ENCODE measurements at places on chromosomes 16 and 17. TPM values are rescaled to one million over a fixed set of nuclear protein-coding genes. Genes with fewer than 3 reads are reported as not detected.

Gene DNAAF8
- total RNA-seq = 0.77 TPM

Gene CES1
- total RNA-seq = not detected

Gene OR1A1
- not detected for total RNA-seq

Gene ACSM5
- 0.25 TPM for total RNA-seq

Gene CIBAR2
- total RNA-seq = not detected

Gene IRX5
- 93.0 TPM for total RNA-seq

GRCh38 chr16:10009684-10010083 lies 172.5 kb downstream of the GRIN2A start:
- DNase-seq = no peak

- peak; percentile 26 for DNase-seq
Measured at GRCh38 chr16:50731130-50731988, 10.5 kb upstream of the CYLD start.

DNA sequence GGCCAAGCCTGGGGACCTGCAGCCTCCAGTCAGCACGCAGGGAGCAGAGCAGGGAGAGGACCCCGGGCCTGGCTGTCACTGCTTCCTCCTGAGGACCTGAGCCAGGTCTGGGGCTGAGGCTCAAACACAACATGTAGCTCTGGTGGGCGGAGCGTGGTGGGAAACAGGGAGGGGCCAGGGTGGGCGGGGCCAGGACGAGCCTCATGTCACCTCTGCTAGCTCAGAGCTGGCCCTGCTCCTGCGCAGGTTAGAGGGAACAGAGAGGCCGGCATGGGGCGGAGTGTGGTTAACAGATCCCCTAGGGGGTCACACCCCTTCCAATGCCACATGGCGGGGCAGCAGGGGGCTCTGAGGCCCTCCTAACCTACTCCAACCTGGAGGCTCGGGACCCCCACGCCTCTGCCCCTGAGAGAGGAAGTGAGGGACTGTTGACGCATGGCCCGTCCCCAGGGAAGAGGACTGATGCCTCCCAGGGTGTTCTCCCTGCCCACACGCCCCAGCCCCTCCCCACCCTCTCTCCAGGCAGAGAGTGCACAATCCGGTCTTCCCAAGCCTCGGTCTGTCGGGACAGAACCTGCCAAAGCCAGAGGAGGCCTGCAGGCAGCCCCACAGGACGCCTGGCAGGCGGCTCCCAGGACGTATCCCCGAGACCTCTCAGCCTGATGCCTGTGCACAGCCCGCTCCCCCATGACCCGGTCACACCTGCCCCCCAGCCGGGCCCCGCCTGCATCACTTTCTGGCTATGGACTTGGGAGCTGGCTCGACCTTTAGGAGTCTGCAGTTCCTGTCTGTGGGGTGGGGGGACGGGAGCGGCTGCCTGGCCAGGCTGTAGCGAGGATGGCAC lies 15.2 kb downstream of the PIEZO1 start:
- peak; percentile 84 for DNase-seq

DNA sequence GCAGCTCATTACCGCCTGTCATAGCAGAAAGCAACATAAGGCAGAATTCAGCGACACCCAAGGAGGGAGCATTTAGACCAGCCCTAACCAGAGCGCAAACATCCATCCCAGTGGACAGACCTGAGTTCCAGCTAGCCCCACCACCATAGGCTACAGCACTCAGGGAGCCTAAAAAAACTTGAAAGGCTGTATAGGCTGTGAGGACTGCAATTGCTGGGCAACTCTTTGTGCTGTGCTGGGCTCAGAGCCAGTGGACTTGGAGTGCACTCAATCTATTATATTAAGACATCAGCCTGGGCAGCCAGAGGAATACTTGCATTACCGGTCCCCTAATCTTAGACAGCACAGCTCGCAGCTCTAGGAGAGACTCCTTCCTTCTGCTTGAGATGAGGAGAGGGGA lies 207.3 kb downstream of the KIF2B start:
- DNase-seq = no peak

DNA sequence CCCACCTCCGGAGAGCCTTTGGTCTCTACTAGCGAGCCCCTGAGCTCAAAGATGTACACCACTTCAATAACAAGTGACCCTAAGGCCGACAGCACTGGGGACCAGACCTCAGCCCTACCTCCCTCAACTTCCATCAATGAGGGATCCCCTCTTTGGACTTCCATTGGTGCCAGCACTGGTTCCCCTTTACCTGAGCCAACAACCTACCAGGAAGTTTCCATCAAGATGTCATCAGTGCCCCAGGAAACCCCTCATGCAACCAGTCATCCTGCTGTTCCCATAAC lies 702 bp downstream of the SPN start:
- no peak for DNase-seq

DNA sequence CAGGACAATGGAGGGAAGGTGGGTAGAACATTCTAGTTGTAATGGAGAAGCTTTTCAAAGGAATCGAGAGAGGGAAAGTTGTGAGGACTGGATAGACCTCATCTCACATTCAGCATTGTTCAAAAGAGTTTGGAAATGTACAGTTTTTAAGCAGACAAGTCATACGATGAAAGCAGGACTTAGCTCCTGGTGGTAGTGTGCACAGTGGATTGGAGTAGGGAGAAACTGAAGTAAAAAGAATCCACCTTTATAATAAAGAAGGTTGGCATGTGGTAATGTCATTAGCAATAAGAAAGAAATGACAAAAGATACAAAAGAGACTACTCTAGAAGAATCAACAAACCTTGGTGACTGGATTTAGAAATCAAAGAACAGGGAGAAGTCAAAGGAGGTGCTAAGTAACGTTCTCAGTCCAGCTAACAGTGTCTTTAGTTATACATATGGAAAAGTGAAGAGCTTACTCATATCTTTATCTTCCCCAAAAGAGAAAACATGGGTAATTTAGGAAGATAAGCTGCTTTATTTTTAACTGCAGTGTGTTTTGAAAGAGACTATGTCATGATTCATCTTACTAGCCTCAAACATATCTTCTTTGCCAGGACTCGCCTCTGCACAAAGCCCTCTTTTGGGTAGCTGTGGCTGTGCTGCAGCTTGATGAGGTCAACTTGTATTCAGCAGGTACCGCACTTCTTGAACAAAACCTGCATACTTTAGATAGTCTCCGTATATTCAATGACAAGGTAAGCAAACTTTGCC lies 18.7 kb upstream of the EVI2A start:
- DNase-seq = no peak

- DNase-seq = no peak
Measured at GRCh38 chr17:73498886-73499554, 145.2 kb downstream of the SDK2 start.

GRCh38 chr16:11587643-11588247 lies 1.0 kb upstream of the LITAF start:
- DNase-seq = no peak

- DNase-seq = no peak
Measured at GRCh38 chr17:21243516-21244303, 9.5 kb downstream of the NATD1 start.

- DNase-seq = no peak
Measured at GRCh38 chr16:53457670-53458069, 23.4 kb downstream of the RBL2 start.

DNA sequence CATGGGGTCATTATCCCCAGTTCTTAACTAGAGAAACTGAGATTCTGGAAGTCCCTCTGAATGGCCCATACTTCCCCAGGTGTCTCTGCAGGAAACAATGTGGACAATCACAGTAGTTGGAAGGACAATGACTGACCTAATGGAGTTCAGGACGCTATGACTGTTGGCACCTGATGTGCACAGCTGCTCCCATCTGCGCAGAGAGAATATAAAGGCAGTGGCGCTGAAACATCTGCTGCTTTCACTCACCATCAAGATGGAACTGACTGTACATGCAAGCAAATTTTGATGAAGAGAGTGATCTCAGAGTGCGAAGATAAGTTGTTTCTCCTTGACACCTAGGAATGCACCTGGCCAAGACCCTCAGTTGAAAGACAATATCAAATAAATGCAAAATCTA lies 395.7 kb upstream of the ASIC2 start:
- no peak for DNase-seq

GRCh38 chr16:77898671-77899211 lies 110.4 kb downstream of the VAT1L start:
- DNase-seq = no peak

DNA sequence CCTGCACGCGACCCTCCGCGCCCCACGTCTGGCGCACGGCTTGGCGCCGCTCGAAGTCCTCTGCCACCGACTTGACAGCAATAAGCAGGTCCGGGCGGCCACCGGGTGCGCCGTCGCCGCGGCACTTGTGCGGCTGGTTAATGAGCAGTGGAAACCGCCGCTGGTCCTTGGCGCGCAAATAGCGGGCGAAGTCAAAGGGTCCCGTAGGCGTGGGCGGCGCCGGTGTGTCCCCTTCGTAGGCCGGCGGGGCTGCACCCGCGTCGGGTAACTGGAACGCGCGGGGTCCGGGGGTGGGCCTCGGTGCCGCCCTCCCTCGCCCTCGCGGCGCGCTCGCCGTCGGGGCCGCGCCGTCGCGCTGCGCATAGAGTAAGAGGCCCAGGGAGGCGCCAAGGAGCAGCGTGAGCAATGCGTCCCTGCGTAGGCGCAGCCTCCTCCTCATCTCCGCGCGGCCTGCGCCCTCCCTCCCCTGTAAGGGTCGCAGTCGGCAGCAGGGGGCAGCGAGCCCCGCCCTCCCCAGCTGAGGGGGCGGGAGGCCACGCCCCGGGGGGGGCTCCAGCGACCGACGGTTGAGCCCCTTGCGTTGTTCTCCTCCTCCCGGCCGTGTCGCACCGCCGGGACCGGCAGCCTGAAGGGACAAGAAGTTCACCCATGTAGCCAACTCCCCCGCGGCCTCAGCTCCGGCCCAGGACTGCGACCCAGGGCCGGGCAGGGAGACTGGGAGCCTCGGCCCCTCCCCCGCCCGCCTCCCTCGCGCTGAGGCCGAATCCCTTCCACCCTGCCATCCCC lies 558 bp downstream of the B3GNT9 start:
- peak; percentile 66 for DNase-seq

GRCh38 chr17:58387834-58388233 lies 29.5 kb downstream of the RNF43 start:
- DNase-seq = no peak

DNA sequence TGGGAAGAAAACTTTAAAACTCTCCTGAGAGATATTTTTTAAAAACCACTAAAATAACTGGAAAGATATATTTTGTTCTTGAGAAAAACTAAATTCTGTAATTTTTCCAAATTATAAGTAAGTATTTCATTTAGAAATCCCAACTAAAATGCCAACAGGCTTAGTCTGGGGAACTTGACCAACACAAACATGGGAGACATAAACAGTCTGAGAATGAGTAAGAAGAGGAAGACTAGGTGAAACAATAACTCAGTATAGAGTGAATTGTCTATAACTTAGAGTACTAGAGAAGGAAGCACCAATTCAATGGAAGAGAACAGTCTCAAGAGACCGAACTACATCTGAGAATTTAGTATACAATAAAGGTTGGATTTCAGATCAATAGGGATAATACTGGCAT lies 2.9 kb downstream of the CMTM1 start:
- DNase-seq = no peak

GRCh38 chr17:35081638-35082037 lies 18.1 kb upstream of the RFFL start:
- DNase-seq = no peak

DNA sequence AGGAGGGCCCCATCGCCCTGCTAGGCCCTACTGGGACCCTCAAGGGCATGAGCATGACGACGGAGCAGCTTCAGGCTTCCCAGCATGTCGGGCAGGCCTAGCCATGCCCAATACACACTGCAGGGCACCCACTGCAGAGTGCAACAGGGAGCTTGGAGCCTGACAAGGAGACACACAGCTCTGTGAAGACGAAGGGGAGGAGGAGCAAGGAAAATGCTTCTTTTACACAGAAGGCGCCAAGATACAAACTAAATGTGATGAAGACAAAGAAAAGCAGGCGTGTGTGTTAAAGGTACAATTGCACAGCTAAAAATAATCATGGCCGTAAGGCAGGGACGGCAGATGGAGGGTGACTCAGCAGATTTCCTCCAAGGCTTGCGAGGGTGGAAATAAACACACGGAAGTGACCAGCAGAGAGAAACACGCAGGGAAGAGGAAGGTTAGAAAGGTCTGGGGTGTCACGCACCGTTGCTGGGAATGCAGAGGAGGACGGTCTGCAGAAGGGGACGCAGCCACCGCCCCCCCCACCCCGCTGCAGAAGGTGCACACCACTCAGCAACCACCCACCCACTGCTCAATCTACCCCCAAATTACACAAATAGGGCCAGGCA lies 108.5 kb downstream of the ZNF778 start:
- DNase-seq = peak; percentile 83

DNA sequence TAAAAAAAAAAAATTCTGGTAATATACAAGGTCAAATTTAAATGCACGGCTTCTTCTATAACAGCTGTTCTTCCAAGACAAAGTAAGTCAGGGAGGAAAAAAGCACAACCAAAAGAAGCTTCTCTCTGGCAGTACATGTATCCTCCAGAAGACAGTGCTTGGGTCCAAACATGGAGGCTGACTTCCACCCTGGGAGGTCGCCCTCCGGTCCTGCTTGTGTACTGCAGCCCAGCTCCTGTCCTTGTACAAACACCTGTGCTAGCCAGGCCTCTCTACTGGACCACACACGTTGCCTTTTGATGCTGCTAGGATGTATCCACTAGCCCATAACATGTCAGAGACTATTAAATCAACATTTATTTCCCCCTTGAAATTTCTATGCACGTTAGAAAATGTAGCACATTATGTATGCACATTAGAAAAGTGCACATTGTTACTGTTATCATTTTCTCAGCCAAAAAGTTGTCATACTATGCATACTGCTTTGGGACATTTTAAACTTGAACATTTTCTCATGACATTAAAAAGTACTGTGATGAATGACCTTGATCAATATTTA lies 21.9 kb downstream of the TEKT3 start:
- no peak for DNase-seq

DNA sequence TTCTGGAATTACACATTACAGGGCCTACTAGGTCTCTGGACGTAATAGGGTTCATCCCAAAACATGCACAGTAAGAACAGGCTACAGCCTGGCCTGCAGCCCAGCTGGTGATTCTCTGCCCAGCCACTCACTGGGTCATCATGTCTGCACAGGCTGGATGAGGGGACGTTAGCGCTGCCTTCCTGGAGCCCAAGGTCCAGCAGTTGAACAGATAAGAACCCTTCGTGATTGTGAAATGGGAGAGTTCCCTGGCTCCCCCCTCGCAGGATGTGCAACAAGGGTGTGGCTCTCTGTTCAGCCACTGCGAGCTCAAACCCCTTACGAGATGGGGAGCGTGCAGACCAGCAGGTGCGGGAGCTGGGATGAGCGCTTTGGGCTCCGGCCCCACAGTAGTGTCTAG lies 200.0 kb upstream of the CDH5 start:
- DNase-seq = peak; percentile 75

- DNase-seq = no peak
Measured at GRCh38 chr17:82802075-82802780, 37.6 kb downstream of the ZNF750 start.
